ENCODE measurements at places on chromosomes 7 and 10.

DNA sequence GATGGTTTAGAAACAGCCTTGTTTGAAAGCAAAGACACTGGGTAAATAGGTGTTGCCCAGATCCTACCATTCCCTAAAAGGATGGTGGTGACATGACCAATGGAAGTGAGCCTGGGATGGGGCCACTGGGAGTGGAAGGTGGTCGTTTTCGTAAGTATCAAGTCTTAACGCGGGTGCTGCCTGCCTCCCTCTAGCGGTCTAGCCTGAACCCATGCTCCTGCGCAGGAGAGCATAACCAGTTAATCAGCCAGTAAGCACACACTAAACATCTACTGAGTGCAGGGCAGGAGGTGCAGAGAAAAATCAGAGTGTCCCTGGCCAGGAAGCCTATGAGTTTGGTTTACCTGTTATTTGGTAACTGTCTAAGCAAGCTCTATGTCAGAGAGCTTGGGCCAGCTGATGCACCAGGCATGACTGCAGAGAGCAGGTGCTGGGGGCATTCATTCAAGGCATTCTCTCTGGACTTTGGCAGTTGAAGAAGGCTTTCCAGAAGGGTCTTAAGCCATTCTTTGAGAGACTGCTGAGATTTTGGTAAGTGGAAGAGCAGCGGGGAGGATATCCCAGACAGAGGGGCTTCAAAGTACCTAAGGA, 930 bp downstream of the GARIN1A start:
- DNase-seq: no peak

DNA sequence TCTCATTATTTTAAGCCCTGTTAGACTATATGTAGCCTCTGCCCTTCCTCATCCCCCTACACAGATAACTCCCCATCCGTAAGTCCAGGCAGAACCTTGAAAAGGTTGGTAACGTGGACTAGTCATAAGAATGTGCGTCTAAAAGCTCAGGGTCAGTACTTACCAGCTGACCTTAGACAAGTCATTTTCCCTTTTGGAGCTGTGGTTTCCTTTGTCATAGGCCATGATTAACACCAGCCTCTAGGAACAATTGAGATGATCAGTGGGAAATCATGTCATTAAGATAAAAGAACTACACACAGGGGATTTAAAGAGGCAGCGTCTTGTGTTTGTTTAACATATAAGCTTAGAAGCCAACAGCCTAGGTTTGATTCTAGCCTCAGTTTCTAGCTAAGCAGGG, 6.9 kb upstream of the UNC5B start:
- DNase-seq: no peak

DNA sequence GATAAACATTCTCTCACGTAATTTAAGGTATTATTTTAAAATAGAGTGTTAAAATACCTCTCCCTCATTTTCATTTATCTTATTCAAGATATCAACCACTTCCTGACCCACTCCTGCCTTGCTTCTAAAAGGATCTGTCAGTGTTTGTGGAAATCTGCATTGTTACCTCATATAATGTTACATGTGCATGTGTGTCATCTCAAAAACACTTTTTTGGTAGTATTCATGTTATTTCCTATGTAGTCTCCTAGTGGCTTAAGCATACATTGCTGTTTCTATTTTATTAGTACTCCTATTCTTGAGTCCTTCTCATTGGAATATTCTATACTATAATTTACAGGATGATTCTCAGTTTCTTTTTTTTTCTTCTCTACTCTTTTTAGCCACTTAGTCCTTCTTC, 1360.7 kb upstream of the CELF2 start:
- no peak for DNase-seq

DNA sequence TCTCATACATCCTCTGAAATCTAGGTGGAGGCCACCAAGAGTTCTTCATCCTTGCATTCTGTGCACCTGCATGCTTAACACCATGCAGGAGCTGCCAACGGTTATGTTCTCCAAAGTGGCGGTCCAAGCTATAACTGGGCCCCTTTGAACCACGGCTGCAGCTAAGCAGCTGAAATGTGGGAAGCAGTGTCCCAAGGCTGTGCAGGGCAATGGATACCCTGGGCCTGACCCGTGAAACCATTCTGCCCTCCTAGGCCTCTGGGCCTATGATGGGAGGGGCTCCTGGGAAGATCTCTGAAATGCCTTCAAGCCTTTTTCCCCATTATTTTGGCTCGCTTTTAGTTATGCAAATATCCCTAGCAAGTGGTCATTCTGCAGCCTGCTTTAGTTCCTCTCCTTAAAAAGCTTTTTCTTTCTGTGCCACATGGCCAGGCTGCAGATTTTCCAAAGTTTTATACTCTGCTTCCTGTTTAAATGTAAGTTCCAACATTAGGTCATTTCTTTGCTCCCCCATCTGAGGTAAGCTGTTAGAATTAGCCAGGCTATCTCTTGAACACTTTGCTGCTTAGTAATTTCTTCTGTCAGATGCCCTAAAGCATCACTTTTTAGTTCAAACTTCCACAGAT, 7.7 kb upstream of the GTPBP4 start:
- DNase-seq: no peak

DNA sequence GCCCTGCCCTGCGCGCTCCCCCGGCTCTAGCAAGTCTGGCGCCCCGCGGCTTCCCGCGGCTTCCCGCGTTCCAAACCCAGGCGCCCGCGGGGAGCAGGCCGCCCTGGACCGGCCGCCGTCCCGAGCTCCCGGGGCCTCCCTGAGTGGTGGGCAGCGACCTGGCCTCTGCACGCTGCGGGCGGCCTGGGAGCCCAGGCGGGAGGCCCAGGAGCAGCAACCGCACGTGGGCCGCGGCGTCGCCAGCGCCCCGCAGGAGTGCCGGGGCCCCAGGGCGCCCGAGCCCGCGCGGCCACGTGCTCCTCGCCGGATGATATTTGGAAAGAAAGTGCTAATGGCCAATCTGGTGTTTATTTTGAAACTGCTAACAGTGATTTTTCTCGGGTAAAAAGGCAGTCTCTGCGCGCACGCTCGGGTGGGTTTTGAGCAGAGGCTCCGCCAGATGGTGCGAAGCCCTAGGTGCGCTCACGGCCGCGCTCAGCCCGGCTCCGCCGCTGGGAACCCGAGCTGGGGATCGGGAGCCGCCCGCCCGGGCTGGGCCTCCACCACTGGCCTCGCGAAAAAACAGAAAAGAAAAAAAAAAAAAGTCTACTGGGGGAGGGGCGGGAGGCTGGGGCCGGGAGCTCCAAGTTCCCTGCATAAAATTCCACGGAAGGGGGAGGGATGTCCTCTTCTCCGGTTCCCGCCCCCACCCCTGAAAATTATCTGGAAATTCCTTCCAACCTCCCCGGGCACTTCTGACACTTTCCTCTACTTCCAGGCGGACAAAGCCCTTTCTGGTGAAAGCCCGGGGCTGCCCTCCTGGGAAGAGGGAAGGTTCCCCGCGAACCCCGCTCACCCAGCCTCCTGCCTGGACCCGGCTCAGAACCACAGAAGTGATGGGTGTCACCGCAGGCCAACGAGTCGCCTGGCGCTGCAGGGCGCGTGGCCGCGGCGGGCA, 4.3 kb downstream of the EBF3 start:
- no peak for DNase-seq

- no peak for DNase-seq
Observed at GRCh38 chr10:52961323-52961722, 188.7 kb upstream of the MBL2 start.

DNA sequence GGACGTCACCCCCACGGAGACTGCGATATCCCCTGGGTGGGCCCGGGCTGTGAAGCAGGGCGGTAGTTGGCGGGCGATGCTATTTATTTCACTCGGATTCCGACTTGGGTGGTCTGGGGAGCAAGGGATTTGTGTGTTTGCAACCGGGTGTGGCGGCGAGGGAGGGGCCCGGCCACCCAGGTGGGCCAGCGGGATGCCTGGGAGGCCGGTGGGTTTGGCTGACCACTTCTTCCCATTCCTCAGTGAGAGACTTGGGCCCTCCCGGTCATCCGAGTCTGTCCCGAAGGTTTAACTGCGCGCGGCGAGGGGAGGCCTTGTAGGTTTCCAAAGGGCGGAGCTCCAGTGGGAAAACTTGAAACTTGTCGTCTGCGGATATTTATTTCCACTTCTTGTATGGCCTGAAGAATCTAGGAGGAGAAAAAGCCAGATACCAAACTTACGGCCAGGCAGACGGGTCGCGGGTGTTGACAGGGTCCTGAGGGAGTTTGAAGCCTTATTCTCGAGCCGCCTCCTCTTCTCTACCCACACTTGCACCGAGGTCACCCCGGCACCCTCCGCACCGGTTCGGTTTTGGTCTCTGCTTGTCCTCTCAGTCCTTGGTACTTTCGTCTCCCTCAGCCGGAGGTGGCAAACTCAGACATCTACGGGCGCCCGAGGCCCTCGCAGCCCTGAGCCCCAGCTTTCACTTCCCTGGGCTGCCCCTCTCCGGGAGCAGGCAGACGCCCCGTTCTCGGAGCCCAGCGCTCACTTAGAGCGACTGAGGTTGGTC, 17.9 kb downstream of the ZNF316 start:
- DNase-seq: no peak

DNA sequence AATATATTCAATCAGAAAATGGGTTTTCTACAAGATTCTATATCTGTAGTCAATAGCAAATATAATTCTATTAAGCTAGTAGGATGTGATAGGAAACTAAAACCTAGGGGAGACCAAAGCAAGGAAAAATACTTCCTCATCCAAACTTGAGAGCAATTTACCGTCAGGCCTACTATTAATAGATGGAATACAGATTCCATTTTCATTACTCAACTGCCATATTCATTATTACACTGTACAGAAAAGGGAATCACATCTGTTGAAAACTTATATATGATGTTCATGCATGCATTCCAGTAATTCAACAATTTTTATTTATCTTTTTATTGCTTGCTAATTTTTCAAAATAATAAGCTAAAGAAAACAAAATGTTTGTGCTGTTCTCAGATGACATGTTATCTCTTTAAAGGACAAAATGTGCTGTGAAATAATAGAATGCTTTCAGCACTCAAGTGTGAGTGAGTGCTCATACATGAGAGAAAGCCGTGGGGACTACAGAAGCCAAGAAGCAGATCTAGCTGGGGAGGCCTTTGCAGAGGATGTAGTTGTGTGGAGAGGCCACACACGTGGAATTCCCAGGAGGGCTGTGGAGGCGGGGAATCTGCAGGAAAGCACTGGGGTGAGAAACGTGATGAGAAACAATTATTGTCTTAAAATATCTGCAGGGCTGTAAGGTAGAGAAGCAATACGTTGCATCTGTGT, 110.0 kb downstream of the EGFR start:
- no peak for DNase-seq

- DNase-seq: no peak
Observed at GRCh38 chr7:122619664-122620063, 79.3 kb downstream of the RNF133 start.

DNA sequence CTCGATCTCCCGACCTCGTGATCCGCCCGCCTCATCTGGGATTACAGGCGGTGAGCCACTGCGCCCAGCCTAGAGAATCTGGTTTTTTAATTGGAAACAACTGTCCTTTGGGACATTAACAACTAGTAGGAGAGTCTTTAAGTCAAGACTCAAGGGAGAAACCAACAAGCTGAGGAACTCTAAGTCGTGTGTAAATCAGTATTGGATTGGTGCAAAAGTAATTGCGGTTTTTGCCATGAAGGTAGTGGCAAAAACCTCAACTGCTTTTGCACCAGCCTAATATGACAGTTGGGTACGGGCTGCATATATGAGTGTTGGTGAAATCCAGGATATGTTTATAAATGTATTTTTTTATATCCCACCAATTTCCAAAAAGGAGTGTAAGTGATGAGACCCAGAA, 113.9 kb upstream of the PLXNA4 start:
- DNase-seq: no peak

DNA sequence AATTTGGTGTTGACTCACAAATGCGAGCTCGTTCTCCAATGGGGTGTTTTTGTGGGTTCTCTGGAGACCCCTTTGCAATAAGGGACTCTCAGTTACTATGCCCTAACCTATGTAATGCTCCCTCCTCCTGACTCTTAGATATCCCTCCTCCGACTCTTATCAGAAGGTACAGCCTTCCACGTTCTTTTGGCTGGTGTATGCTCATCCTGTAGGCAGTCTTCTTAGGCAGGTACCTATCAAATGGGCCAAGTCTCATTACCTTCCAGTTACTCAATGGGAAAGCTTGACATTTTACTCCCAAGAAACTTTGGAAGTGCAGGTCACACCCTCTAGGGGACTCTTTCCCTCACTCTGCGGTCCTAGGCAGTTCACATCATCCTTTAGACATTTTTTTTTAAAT, 32.6 kb downstream of the SLC26A5 start:
- no peak for DNase-seq

GRCh38 chr10:30445711-30446110, 11.7 kb downstream of the MAP3K8 start:
- DNase-seq: no peak

DNA sequence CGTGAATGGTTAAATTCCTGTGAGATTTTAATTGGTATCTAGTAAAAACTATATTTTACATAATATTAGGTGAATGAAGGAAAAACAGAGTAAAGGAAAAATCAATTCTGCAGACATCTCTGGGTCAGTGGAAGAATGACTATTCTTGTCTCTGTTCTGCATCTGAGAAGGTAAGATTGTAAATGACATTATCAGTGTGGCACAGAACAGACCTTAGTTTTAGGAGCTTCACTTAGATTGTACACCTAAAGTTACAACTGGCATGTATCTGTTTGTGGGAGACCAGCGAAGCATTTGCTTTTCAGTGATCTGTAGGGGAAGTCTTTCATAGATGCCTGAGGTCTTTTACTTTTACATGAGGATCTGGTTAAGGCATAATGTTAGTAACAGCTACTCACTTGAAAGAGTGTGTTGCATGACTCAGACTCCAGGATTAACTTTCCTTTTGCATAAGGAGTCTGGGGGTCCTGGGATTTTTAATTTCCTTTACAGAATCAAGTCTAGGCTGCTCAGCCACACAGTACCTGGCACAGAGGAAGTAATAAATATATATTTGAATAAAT, 56.2 kb downstream of the JMJD1C start:
- no peak for DNase-seq

DNA sequence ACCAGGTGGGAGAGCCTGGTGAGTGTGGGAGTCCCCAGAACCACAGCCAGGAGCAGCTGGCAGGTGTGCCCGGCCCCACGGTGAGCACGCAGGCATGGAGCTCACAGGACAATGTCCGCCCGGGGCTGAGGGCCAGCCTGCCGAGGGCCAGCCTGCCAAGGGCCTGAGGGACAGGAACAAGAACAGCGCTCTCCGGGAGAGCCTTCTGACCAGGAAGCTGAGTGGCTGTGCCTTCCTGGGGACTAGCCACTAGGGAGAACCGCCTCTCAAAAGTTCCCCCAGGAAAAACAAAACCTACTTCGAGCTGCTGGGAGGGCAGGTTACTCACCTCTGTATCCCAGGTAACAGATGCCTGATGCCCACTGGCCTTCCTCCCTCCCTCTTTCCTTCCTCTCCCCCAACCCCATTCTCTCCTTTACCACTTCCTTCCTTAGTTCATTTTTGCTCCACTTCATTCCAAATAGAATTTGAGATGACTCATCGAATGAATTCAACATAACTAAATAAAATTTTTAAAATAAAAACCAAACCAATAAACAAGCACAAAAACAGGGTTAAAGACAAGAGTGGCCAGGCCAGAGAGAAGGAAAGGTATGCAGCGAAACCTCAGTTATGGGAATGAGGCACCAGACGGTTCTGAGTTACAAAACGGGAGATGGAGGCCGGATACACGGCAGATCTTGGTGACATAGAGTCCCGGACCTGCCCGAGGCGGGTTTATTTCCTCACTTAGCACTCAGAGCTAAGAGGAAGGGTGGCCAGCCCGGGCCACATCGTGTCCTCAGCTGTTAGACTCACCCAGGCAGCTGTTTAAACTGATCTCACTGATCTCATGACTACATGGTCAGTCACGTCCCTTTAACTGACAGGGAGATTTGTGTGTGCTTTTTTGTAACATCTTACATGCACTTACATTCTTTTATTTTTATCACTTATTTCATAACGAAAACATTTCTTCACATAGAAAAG, 128.5 kb downstream of the TNS3 start:
- no peak for DNase-seq
